ENCODE measurements at places on chromosomes 1 and 21.

- no peak for DNase-seq
Measured at GRCh38 chr1:12506281-12507280, 111.4 kb downstream of the DHRS3 start.

GRCh38 chr21:44704636-44705001 lies 6.8 kb downstream of the TSPEAR start:
- DNase-seq, result no peak

GRCh38 chr1:107124694-107125093 lies 16.1 kb upstream of the NTNG1 start:
- no peak for DNase-seq

DNA sequence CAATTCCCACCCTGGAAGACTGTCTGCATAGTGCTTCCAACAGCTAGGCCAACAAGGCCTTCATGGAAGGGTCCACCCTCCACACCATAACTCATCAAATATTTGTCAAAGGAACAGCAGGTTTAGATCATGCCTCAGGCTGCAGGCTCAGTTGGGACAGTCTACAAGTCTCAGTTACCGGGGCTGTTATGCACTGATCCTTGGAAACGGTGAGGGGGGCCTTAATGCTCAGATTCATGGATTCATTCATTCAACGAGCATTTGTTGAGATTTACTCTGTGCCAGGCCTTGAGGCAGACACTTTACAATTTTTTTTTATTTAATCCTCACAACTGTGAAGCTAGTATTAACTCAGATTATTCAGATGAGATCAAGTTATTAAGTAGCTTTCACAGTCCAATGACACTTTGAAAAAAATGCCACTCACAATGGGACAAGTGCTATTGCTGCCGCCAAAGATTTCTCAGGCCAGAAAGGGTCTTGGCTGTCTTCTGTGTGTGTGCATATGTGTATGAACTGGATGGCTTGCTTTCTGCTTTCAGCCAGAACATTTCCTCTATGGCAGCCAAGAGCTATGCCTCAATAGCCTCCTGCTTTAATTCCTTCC lies 8.9 kb upstream of the C1orf216 start:
- no peak for DNase-seq

GRCh38 chr1:223345720-223346119 lies 18.3 kb downstream of the SUSD4 start:
- no peak for DNase-seq

DNA sequence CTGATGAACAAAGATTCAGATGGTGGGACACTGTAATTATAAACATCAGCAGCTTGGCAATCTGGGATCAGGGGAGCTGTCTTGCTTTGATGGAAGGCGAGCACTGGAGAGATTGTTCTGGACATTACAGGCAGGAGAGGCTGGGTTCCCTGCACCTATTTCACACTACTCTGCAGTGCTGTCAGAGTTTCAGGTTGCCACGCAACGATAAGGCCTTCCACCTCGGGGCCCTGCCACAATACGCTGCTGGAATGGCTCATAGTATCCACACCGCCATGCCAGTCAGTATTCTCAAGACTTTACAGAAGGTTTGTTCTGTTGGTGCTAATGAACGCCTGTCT lies 96.8 kb downstream of the GLIS1 start:
- DNase-seq, result no peak
